ENCODE measurements at places on chromosomes 3 and 15. TPM values are rescaled to one million over a fixed set of nuclear protein-coding genes. Genes with fewer than 3 reads are reported as not detected.

TIPIN gene
- 5.8 TPM for total RNA-seq

ACAN gene
- total RNA-seq: not detected

CAMP gene
- total RNA-seq: not detected

RTP3 gene
- total RNA-seq: not detected

CHRNB4 gene
- total RNA-seq: not detected

IL20RB gene
- total RNA-seq: 4.4 TPM

MITF gene
- 27.7 TPM for total RNA-seq

FEZF2 gene
- not detected for total RNA-seq

CCDC9B gene
- total RNA-seq: 1.1 TPM

LXN gene
- total RNA-seq: 48.2 TPM

PHLDB2 gene
- 89.5 TPM for total RNA-seq

GPR149 gene
- total RNA-seq: not detected

LARP6 gene
- total RNA-seq: 69.3 TPM

GCNT3 gene
- not detected for total RNA-seq

CHRM5 gene
- not detected for total RNA-seq

FBXO40 gene
- total RNA-seq: 0.06 TPM

ECE2 gene
- total RNA-seq: not detected
